CD4-positive, alpha-beta T cell treated with Interleukin-1 beta for 1 hour (primary cell): ENCODE measurements at places on chromosomes 11 and 22.

- no peak for DNase-seq
These were observed 45.6 kb upstream of the PLET1 start for GRCh38 chr11:112306230-112306629.

DNA sequence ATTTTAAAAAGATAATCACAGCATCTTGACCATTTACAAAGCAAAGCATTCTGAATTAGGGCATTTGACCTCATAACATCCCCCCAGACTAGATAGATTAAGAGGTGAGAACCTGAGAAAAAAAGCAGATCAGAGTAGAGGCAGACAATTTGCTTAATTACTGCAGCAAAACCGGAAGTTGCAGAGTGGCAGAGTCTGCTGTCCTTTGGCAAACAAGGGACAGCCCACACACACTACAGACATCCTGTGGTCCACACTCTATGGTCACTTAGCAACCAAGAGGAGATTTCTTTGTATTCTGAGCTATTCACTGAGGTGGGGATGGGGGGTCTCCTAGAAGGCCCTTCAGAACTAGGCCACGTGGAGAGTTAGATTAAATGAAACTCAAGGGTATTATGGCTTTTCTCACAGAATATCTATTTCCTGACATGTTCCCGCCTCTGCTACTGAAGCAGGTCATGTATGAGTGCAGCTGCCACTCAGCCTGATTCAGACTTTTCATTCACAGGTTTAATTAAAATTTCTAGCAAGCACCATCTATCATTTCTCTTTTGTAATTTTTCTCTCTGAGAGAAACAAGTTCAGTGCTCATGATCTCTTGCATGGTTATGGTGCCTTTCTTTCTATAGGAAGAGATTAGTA, 48.5 kb downstream of the SVIP start:
- peak; percentile 0 for DNase-seq

GRCh38 chr11:19419021-19419750, 178.4 kb upstream of the E2F8 start:
- DNase-seq: no peak

DNA sequence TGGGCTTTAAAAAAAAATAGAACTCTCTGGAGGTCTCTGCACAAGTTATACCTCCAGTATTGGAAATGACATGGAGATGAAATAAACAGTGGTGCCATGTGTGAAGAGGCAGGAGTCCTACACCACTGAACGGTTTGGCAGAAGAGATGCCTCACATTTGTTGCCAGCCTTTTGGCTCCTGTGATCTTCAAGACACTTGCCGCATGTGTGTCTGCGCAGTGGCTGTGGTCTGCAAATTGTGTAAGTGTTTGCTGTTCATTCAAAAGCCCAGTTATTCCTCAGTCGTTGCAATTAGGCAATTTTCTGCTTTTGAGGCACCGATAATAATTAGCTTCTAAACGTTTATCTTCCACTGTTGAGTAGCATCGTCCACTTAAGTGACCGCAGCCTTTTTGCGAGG, 319.1 kb downstream of the BRD1 start:
- DNase-seq: no peak

DNA sequence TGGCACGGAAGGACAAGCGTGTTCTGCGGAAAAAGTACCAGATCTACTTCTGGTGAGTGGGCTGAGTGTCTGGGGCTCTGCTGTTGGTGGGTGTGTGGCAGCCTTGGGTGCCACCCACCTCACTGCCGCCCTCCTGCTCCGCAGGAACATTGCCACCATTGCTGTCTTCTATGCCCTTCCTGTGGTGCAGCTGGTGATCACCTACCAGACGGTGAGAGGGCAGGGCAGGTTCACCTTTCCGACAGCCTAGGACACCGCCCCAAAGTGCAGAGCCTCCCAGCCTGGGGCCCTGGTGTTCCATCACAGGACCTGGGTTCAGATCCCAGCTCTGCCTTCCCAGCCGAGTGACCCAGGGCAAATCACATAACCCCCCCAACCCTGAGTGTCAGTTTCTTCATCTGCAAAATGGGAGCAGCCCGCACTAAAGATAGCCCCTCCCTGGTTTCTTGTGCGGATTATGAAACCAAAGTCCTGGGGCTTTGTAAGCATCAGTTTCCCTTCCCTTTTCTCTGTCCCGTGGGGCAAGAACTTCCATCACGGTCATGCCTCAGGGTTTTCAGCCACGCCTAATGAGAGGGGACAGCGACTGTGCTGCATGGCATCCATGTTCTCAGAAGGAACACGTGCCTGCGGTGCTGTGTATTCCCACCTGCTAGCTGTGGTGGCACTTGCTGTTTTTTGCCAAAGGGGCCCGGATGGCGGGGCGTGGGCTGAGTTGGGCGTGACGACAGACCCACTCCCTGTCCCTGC, 9.8 kb upstream of the TAGLN start:
- peak; percentile 81 for DNase-seq

- no peak for DNase-seq
These were observed 82.2 kb downstream of the ATG16L2 start for GRCh38 chr11:72896431-72896830.
